ENCODE measurements at places on chromosomes 16 and 17.

DNA sequence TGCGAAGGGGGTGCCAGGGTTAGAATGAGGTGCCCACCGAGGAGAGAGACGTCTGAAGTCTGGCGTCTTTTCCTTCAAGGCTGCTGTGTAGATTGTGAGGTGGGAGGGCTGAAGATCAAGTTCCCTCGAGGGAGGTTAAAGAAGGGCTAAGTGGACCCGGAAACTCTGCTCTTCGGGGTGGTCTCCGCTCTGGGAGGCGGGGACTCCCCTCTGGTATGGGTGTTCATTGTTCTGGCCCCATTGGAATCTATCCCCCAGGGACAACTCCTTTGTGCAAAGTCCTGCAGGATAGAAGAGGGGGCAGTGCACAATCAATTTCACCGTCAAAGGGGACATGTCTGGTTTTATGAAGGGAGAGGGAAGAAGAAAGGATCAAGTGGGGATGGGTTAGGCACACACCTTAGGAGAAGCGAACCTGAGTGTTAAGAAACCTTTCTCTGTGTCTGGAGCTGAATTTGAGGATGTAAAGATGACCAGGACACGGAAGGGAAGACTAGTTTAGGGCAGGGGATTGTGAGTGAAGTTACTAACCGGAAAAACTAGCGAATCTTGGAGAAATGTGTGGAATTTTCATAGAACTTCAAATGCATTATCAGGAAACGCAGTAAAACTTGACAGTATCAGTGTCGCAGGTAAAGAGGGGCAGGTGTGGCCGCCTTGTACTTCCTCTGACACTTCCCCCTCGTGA, 809 bp upstream of the RAB34 start:
- no peak for DNase-seq

DNA sequence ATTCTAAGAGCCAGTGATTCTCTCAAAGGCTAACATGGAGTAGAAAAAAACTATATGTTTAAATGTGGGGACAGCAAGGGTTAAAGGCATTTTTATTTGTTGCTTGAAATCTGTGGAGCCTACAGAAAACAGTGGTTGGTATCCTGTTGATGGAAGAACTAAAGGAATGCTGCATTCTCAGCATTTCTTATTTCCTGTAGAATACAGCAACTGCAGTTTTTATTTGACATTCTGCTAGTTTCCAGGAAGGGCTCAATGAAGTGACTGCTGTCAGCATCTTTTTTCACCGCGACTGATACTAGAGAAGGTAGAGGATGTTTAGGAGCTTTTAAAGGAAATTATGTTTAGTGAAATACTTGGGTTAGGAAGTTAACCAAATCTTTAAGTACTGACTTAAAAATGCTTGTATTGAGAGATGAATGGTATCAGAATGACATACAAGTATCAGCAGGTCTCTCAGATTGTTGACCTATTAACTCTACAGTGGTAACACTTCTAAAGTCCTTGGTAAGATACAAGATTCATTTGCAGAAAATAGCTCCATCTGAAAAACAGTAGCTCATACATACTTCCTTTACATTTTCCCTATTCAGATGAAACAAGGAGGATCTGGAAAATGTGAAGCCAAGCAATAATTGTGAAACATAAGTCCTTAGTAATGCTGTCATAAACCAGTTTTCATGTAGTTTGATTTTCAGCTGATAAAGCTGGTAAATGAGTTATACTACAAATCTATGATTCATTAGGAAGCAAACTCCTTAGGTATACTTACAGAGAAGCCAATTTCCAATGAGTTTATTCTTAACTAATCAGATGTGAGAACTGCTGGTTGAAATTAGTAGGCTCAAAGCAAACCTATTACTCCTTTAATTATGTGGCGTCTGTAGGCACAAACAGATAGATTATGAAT, 15.2 kb downstream of the CLTC start:
- no peak for DNase-seq

- no peak for DNase-seq
Measured at GRCh38 chr16:8852534-8852933, 16.3 kb downstream of the CARHSP1 start.

DNA sequence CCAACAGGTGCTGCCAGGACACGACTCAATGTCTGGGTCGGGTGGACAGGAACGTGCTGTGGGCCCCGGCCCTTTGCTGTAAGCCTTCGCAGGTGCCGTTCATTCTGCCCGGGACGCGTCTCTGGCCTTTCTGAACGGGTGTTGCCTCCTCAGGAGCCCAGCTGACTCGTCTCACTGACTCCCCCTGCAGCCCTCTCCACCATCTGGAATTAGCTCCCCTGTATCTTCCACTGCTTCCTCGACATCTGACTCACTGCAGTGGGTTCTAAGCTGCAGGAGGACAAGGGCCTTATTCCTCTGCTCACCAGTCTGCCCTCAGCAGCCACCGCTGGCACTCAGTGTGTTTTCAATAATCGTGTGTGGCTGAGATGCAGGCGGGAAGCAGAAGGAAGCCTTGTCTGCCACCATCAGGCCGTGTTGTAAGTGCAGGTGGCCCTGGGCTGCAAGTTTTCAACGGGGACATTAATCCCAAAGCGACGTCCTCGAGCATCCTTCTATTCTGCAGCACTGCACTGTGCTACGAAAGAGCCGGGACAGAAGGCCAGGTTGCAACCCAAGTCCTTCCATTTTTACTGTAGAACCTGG, 256.2 kb downstream of the FOXL1 start:
- DNase-seq = no peak

DNA sequence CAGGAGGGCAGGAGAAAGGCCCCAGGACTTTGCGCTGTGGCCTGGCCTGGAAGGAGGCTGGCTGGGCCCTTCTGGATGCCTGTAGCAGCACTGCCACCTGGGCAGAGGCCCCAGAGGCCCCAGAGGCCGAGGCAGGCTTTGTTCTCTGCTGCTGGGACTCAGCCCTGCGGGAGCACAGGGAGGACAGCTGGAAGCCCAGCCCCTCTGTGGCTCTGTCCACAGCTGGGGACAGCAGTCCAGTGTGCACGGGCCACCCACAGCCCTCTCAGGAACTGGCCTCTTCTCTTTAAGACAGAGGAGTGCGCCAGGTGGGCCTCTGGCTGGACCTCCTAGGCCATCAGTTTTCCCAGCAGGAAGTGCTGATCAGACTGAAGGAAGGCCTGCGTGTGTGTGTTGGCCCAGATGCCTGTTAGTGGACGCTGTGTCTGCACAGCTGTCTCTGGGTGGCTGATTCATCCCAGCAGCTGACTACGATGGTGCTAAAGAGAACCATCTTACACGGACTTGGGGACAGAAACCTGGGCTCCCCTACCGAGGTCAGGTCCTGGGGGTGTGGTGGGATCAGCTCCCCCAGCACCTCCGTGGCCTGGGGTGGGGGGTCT, 26.9 kb upstream of the ZNF750 start:
- DNase-seq = no peak

GRCh38 chr17:48006936-48007709, 30.5 kb downstream of the COPZ2 start:
- no peak for DNase-seq

- DNase-seq = no peak
Measured at GRCh38 chr17:65799454-65799853, 238.0 kb upstream of the AXIN2 start.

DNA sequence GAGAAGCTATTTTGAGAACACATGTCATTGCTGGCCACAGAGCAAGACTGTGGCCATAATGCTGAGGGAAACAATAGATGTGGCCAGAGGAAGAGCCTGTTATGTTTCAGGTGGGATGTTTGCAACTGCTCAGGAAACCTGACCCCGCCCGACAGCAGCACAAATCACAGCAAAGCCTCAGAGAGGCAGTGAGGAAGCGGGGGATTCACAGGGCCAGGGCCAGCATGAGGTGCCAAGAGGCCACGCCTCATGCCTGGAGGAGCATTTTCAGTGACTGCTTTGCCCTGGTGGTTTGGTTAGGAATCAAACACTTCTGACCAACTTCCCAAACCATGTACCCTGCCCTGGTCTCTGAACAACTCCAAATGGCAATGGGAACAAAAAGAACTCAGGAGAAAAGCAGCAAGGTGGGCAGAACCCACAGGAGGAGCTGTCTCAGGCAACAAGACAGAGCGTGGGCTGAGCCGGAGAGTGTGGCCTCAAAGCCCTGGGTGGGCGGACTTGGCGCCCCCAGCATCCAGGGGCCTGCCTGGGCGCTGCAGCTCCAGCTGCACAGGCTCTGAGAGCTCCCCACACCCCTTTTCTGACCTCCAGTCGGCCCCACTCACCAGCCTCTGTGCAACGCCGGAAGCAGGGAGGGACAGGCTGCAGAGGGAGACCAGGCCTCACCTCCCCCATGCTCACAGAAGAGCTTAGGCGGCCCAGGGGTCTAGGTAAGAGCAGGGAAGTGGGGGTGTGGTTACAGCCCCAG, 20.6 kb downstream of the HIC1 start:
- no peak for DNase-seq

GRCh38 chr16:5649762-5650743, 552.5 kb upstream of the EEF2KMT start:
- no peak for DNase-seq

DNA sequence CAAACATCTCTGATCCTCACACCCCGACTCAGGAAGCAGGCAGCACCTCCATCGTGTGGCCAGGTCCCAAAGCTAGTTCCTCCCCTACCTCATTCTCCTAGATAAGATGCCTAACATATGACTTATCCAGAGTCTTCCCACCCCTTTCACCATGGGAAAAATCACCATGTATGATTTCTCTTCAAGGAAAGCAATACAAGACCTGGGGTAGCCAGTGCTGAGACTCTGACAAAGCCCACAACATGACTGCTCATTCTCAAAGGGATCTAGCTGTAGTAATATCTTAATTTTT, 45.1 kb downstream of the CMTM4 start:
- DNase-seq = no peak

DNA sequence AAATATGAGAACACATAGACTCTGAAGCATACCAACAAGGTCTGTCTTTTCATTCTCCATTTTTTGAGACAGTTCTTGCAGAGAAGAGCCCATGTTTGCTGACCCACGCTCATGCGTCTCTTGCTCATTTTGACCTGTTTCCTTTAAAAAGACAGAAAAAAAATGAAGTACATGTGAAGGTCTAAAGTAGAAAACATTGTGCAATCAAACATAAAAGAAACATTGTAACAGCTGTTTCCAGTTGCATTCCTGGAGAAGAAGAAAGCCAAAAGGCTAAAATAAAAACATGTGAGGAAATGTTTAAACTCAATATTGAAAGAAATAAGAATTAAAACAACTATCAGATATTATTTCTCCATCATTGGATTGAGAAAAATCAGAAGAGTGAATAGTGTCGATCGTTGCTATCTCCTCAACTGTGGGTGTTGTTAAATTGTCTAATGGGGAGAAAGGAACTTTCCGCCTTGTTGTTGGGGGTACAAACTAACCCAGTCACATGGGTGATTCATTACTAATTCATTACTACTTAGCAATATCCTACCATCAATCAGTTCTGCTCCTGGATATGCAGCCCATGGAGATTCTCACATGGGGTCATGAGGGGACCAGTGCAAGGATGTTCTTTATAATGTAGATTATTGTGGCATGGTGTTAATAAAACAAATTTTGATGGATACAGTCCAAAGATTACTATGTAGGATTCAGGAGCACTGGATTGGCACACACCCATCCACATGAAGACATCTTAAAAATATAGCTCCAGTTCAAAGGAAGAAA, 9.5 kb downstream of the ABCA9 start:
- DNase-seq = no peak

DNA sequence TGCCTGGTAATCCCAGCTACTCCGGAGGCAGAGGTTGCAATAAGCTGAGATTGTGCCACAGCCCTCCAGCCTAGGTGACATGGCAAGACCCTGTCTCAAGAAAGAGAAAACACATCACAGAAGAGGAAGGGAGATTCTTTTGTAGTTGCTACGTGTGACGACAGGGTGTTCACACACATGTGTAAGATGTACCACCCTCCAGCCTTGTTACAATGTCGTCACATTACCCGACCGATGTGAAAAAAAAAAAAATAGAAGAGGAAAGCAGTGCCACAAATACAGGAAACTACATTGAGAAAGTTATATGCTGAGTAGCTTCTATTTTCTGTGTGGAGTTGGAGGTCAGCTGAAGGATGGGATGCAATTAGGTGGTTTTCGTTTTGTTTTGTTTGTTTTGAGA, 56.0 kb downstream of the CLUH start:
- no peak for DNase-seq

DNA sequence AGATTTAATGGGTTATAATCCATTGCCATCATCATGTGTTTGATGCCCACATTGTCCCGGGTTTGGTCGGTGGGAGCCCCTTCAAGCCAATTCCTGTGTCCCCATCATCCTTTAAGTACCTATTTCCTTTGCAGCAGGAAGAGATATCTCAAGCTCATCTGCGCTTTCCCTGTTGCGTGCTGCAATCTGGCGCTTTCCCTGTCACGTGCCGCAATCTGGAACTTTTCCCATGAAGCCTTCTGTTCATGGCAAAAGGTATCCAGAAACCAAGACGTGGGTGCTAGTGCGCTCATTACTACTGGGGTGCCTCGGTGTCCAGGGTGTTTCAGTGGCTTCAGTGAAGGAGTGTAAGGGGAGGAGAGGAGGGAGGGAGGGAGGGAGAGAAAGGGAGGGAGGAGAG, 174.6 kb upstream of the ZNF469 start:
- no peak for DNase-seq

- no peak for DNase-seq
Measured at GRCh38 chr17:63772801-63773271, 561 bp downstream of the CCDC47 start.

DNA sequence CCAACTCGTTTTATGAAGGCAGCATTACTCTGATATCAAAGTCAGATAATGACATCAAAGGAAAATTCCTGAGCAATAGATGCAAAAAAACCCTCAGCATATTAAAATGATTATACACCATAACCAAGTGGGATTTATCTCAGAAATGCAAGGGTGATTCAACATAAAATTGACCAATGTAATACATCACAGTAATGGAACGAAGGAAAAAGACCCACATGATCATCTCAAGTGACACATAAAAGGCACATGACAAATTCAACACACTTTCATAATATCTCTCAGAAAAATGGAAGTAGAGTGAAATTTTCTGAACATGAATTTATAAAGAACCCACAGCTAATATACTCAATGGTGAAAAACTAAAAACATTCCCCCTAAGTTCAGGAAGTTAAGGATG, 118.8 kb downstream of the ITFG1 start:
- DNase-seq = no peak

DNA sequence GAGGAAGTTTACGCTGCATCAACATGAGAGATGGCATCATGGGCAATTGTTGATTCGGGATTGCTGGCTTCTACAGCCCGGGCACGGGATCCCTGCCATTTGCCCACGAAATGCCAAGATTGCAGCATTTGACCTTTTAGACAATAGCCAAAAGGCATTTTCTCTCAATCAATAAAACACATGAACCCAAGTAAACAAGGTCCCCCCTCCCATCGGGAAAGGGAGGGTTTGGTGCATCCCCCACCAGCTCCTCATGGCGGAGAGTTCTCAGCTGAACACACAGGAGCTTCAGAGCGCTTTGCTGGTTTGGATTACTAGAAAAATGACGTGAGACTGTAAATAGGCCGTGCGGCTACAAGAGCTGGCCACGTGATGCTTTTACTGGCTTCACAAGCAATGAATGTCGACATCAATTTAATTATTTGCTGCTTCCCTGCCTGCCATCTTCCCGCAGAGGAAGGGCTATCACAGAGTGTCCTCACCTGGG, 147.6 kb downstream of the C16orf95 start:
- no peak for DNase-seq

- no peak for DNase-seq
Measured at GRCh38 chr16:27595993-27596392, 46.0 kb downstream of the KATNIP start.

Data from cortex of kidney (tissue), 1 donor.